AG04449 (cell line): ENCODE measurements at places on chromosomes 1 and 21.

GRCh38 chr1:240093120-240093961 lies 1.7 kb downstream of the FMN2 start:
- DNase-seq: no peak

DNA sequence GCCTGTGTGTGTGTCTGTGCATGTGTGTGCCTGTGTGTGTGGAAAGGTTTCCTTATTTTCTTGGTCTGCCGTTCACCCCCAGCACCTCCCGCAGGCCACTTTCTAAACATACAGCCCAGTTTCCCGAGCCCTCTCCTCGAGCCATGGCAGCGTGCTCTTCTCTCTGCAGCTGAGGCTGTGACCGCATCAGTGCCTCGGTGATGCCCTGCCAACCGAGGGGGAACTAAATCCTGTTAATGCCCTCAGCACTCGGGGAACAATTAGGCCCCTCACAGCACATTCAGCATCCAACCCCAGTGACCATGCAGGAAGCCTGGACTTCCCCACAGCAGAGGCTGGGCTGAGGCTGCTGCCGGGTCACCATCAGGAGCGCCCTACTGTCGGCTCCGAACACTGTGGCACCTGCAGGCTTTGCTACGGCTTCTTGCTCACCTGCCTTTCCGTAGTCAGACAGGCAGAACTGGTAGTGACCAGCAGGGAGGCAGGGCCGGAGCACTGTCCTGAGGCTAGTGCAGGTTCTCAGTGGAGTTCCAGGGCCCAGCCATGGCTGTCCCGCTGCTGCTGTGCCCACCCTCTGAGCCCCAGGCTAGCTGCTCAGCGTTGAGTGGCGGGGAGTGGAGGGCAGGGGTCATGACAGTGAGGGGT lies 8.1 kb downstream of the GPR137B start:
- DNase-seq: no peak

GRCh38 chr1:106564192-106564591 lies 492.3 kb upstream of the PRMT6 start:
- no peak for DNase-seq

DNA sequence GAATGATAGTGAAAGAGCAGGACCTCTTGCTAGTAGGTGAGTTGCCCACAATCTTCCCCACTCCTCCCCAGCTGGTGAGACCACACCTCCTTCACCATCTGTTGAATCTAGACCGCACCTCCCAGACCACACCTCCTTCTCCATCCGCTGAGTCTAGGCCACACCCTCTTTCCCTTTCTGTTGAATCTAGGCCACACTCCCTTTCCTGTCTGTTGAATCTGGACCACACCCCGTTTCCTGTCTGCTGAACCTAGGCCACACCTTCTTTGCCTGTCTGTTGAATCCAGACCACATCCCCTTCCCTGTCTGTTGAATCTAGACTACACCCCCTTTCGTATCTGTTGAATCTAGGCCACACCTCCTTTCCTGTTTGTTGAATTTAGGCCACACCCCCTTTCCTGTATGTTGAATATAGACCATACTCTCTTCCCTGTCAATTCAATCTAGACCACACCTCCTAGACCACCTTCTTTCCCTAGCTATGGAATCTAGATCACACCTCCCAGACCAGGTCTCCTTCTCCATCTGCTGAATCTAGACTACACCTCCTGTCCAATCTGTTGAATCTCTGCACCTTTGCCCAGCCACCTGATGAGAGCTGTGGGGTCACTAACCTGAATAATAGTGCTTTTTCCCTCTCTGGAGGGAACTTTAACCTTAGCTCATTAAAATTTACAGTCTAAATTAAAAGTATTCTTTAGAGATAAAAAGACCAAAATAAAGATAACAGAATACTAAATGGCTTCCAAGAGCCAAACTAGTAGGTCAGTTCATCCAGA lies 116.3 kb downstream of the DAB1 start:
- DNase-seq: no peak

DNA sequence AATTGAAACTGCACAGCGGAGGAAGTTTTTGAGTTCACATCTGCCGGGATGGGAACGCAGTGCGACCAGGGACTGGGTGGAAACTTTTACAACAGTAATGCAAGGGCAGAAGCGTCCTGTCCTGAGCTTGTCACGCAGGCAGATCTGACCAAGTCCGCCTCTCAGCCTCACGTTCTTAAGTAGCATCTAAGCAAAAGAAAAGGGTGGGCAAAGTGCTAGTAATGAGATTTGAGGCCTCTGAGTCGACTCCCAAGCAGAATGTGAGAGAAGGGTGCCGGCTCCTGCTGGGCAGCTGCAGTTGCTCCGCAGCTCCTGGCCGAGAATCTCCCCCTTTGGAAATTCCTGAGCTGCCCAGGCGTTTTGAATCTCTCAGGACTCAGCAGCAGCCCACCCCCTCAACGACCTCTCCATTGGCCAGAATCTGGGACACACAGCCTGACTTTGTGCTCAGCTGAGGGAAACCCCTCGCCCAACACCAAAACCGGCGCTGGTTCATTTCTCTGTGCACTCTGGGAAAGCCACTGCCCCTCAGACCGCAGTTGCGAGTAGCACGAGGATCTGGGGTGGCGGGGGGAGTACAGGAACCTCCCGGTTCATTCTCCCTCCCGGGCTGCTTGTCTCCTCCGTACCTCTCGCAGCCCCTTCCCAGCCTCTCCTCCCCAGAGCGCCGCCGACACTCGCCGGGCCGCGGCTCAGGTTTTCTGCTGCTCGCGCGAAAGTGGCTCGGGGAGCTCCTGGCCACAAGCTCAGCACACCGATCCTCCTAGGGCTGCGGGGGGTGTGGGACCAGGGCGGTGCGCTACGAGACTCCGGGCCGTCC lies 913 bp upstream of the S1PR1 start:
- DNase-seq: no peak

GRCh38 chr1:202011994-202012393 lies 1.6 kb downstream of the ELF3 start:
- DNase-seq: no peak

DNA sequence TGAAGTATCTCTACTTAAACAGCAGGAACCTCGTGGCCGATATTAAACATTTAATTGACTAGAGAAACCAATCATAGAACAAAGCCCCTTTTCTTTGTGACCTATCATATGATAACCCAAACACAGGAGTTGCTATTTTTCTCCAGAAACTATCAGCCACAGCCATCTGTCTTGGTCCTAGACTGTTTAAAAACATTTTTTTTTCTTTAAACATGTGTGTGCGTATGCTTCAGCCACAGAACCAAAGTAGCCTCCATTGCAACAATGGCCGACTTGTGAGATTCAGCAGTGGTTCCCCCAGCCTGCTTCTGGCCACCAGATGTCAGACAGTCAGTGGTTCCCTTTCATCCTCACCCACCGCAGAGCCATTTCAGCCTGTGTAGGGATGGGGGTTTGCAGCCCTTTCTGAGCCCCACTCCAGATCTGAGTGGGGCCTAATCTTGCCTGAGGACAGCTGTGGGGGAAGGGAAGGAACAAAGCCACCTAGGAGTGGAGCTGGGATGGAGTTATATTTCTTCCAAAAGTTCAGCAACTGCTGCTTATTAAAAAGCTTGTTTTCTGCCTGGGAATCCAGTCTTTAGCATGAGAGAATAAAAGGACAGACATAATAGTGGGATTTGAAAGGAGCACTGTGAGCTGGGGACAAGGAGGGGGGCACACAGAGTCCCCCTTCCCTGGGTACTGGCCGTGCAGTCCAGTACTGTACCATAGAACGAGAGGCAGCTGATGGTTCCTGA lies 11.7 kb upstream of the IGSF3 start:
- DNase-seq: no peak

GRCh38 chr1:19377812-19378718 lies 65.9 kb downstream of the SLC66A1 start:
- no peak for DNase-seq

- no peak for DNase-seq
Observed at GRCh38 chr21:41403331-41403730, 22.7 kb upstream of the MX1 start.

DNA sequence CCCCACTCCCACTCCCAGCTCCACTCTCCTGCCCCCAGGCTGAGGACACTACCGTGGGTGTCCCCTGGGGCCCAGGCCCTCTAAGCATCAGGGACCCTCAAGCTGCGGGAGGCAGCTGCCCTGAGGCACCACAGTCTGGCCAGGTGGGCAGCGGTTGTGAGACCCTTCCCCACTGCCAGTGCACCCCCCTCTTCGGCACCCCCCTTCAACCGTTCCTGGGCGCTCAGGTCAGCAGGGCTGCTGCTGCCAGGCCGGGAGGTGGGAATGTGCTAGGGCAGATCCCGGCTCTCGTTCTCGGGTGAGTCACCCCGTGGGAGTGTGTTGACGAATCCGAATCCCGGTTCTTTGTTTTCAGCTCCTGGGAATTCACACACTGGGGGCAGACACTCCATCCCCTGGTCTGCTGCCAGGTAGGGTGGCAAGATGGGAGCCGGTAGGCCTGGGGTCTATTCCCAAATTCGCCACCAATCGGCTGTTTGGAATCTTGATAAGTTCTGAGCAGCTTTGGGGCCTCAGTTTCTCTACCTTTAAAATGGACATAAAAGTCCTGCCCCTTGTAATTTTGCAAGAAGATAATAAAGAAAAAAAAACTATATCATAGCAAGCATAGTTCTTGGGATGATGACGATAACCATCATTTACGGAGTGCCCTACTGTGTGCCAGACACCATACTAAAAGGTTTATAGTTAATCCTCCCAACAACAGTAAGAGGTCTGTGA lies 28.5 kb upstream of the CASZ1 start:
- DNase-seq: no peak

- DNase-seq: no peak
Observed at GRCh38 chr1:53296117-53296749, 31.6 kb downstream of the LRP8 start.

DNA sequence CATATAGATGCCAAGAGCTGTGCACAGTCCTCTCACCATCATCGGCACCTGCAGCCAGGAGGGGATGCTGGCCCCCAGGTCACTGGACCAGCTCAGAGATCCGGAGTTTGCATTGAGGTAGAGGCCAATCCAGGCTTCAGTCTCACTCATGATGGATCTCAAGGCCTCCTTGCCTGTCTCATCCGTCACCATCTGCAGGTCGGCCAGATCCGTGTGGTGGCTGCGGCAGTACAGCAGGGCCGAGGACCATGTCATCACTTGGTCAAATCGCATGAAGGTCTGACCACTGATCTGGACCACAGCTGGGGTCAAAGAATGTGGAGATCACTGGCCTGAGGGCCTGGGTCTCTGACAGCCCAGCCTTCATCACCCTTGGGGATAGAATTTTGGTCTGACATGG lies 6.6 kb downstream of the CLEC20A start:
- no peak for DNase-seq

GRCh38 chr1:81693316-81693715 lies 107.4 kb upstream of the ADGRL2 start:
- no peak for DNase-seq

DNA sequence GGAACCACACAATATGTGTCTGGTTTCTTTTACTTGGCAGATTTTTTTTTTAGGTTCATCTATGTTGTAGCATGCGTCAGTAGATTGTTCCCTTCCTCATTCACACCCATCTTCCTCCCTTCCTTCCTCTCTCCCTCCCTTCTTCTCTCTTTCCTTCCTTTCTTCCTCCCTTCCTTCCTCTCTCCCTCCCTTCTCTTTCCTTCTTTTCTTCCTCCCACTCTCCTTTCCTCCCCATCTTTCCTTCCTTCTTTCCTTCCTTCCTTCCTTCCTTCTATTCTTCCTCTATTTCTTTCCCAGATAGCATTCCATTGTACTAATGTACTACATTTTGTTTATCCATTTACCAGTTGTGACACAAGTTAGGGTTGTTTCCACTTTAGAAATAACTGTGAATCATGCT lies 218.0 kb downstream of the RGS7 start:
- DNase-seq: no peak

GRCh38 chr1:107559881-107560280 lies 405.1 kb downstream of the VAV3 start:
- no peak for DNase-seq

DNA sequence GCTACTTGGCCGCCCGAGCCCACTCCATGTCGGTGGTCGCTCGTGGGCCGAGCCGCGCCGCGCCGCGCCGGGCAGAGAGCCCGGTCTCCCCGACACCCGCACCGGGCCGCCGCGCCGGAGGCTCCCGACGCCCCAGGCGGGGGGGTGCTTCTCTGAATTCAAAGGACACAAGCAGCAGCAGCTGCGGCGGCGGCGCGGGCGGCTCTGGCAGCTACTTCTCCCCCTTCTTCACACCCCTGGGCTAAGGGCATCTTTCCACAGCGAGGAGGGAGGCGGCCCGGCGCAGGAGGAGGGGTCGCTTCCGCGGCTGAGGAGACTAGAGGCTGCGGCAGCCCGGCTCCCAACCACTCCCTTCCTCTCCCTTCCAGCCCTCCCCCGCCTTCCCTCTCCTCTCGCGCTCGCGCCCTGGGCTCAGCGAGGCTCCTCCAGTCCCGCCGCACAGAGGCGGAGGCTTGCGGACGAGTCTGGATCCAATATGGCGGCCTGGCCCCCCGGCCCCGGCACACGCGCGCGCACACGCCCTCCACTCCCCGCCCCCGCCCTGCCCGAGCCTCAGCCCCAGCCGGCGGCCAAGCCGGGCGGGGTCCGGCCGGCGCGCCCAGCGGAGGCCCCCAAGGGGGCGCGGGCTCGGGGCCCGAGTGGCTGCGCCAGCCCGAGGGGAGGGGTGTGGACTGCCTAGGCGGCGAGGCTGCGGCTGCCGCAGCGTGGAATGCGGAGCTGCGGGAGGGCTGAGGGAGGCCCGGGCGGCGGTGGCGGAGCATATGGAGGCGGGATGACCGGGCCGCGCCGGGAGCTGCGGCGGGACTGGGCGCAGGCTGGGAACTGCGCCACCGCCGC lies at the start of gene CDC42BPA:
TSS of gene CDC42BPA (minus strand) at position 477 of the 837 bp plus-strand sequence. CDS start 1,310 bp downstream, outside the sequence.
- DNase-seq: no peak

DNA sequence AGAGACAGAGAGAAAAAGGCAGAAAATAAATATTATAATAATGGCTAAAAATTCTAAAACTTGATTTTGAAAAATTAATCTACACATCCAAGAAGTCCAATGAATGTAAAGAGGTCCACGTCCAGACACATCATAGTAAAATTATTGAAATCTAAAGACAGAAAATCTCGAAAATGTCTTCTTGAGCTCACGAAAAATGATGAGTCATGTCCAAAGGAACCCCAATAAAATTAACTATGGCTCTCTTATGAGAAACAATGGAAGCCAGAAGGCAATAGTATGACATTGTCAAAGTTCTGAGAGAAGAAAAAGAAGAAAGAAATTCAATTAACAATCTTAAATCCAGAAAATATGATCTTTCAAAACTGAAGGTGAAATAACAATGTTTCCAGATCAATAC lies 84.6 kb downstream of the LRRIQ3 start:
- DNase-seq: no peak

DNA sequence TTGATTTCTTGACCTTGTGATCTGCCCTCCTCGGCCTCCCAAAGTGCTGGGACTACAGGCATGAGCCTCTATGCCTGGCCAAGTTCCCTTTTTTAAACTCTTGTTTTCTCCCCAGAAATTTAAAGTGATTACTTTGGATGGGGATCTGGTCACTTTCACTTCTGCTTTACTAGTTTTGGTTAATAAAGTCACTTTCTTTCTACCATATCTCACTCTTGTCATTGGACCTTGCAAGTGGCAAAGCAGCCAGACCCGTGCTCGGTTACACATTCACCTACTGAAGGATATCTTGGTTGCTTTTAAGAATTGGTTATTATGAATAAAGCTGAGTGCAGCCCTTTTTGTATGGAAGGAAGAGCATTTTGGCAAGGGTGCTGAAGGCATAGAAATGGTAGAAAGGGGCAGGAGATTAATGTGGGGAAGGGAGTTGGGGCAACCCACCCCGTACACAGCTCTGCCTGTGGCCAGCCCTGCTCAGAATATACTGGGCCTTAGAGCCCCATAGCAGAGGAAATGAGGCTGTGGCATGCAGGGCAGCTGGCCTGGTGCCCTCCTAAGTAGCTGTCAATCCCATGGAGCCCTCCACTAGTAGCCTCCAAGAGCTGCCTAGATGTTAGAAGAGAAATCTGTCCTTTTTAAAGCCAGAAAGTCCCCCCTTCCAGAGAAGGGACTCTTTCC lies 40.7 kb downstream of the CD2 start:
- DNase-seq: no peak

GRCh38 chr21:45207839-45208626 lies 79.7 kb downstream of the POFUT2 start:
- no peak for DNase-seq
